ENCODE measurements at places on chromosomes 12 and 14.

GRCh38 chr14:74954947-74955228 lies 509 bp downstream of the PGF start:
- DNase-seq, result no peak

- no peak for DNase-seq
Observed at GRCh38 chr14:32319368-32320049, 9.6 kb upstream of the AKAP6 start.

GRCh38 chr14:101467181-101467926 lies 93.9 kb upstream of the DIO3 start:
- DNase-seq, result no peak

DNA sequence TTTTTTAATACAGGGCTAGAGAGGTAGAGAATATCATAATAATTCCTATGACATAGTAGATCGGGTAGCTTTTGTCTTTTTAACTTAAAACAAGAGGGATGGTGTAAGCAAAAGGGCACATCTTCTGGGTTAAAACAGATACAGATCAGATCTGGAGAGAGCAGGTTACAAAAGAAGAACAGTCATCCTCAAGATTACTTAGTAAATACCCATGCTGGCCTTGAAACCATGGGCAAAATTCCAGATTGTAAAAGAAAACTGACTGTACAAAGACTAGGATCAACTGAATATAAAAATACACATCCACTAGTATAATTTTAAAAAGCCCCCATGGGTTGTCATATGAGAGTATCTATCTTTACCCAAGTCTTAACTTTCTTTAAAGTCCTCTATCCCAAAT lies 76.7 kb downstream of the MED13L start:
- DNase-seq, result no peak

- DNase-seq, result no peak
Observed at GRCh38 chr14:104037074-104037473, 48.4 kb upstream of the ASPG start.

GRCh38 chr12:67853204-67853603 lies 136.0 kb upstream of the IFNG-AS1 start:
- no peak for DNase-seq

- no peak for DNase-seq
Observed at GRCh38 chr12:27515671-27516070, 8.3 kb upstream of the PPFIBP1 start.

- no peak for DNase-seq
Observed at GRCh38 chr12:65532162-65532561, 253.7 kb downstream of the MSRB3 start.

DNA sequence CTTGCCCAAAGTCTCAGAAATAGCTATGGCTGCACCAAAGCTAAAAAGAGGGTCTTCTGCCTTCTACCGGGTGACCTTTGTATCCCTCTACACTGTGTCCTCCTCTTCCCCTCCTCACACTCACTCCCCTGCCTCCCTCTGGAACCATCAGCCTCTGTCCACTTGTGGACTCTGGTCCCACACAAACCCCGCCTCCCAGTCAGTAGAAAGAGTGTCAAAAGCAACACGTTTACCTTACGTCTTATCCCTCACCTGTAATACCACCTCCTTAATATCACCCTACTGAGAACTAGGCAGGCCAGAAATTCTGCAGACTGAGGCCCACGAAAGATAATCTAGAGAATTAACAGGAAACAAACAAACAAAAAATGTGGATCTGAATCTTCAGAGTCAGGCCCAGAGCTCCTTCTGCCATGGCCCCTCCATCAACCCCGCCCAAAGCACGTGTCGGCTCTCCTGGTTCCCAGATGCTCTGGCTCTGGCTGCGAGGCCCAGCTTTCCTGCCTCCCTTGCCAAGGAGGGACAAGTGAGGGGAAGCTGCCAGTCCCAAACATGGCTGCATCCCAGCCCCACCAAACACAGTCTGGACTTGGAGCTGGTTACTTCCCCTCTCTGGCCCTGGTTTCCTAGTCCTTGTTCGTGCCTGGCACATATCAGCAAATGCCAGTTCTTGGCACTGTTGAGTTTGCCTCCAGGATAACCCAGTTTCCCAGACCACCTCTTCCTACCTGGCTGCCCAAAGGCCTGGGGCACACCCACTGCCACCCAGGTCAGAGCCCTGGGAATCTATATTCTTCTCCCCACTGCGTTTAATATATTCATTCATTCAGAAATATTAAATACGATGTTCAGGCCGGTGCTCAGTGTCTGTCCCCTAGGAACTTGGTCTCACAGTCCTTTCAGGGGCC lies 2.7 kb downstream of the ACTN1 start:
- DNase-seq, result no peak

DNA sequence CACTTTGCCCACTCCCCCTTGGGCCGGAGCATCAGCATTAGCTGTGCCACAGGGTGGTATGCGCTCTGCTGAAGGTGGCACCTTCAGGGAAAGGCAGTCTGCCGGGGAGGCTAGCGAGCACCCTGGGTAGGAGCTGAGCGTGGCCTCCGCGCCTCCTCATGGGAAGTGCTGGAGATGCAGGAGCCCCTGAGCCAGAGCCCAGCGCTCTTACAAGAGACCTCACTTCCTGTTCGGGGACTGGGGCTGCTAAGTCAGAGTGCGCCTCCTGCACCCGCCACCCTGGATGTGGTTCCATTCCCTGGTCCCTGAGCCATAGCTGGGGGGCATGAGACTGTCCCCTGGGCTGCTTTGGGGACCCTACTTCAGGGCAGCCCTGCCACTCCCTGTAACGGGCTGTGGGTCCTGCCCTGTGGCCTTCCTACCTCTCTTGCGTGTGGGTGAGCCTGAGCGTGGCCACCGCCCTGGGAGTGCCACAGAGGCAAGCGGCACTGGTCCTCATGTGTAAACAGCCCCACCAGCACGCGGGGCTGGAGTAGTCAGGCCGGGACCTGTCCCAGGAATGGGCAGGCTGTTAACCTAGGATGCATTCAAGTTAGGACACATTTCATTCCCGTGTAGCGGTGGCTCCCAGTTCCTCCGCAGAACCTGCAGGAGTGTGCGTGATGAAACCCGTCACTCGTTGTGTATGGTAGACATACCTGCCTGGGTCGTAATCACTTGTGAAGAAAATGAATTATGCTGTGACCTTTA lies 19.4 kb downstream of the COA8 start:
- no peak for DNase-seq

- no peak for DNase-seq
Observed at GRCh38 chr14:66388516-66388915, 97.7 kb upstream of the CCDC196 start.

GRCh38 chr12:74148849-74149248 lies 388.8 kb upstream of the ATXN7L3B start:
- no peak for DNase-seq

DNA sequence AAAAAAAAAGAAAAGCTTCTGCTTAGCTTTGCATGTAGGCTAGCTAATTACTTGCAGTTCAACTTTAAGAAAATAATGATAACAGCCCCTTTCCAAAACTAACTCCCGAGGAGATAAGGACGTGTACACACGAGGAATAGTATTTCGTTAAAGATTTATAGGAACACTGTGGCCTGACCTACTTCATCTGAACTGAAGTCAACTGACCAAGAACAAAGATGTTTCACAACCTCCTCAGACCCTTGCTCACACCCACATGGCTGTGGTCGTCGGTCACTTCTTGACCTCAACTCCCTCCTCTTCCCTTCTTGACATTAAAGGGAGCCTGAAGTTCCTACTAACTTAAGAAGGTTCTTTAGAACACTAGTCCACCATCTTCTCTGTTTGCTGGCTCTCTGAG lies 25.3 kb upstream of the FAM181A start:
- no peak for DNase-seq

GRCh38 chr12:93612776-93613175 lies 40.3 kb downstream of the SOCS2 start:
- DNase-seq, result no peak

DNA sequence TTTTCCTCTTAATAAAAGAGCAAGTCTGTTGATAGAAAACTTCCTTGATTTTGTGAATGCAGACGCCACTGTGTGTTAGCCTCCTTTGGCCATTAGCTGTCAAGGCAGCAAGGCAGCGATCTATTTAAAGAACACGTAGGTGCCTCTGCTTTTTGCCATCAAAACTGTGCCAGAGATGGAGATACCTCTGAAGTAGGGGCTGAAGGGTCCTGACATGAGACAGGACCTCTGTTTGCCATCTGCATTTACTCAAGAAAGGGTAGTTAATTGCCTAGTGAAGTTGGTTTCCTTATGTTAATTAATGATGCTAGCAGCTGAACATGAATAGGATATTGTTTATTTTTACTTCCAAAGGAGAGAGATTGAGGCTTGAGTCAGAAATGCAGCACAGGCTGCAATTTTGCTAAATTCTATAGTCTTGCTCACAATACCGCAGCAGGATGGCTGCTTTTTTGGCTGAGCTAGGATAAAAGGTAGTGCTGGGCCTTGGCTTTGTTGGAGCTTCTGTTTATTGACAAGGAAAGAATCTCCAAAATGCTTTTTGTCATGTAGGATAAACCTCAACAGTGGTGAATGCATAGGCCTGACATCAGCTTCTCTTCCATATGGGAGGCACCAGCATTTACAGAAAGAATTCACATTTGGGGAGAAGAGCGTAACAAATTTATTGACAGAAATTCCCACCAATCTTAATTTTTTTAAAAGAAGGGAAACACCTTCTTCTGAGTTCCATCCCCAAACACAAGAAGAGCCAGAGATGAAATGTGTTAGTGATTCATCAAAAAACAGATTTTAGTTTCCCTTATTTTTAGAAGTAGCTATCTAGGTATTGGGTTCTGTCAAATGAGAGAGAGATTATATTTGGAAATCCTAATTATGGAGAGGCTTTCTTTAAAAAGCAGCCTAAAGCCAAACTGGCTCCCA lies 13.9 kb upstream of the RPH3A start:
- DNase-seq, result no peak

DNA sequence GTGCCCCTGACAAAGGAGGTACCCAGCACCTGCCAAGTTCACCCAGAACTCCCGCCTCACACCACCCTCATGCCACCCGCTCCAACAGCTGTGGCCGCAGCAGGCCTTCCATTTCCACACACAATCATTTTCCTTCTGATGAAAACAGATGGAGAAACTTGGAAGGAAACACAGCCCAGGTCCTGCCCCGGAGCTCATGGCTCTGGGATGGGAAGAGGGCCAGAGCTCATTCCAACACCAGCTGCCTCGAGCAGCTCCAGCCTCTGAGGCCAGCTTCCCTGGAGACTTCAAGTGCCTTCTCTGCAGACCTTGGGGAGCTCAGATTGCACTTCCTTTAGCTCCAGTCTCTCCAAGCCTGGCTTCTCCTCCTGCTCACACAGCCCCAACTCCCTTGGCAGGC lies 55.1 kb upstream of the CMKLR1 start:
- DNase-seq, result no peak

- no peak for DNase-seq
Observed at GRCh38 chr12:114003286-114003685, 37.2 kb upstream of the RBM19 start.

GRCh38 chr14:104981699-104982541 lies 3.7 kb upstream of the CLBA1 start:
- no peak for DNase-seq

- no peak for DNase-seq
Observed at GRCh38 chr12:118330421-118331018, 42.2 kb downstream of the TAOK3 start.

DNA sequence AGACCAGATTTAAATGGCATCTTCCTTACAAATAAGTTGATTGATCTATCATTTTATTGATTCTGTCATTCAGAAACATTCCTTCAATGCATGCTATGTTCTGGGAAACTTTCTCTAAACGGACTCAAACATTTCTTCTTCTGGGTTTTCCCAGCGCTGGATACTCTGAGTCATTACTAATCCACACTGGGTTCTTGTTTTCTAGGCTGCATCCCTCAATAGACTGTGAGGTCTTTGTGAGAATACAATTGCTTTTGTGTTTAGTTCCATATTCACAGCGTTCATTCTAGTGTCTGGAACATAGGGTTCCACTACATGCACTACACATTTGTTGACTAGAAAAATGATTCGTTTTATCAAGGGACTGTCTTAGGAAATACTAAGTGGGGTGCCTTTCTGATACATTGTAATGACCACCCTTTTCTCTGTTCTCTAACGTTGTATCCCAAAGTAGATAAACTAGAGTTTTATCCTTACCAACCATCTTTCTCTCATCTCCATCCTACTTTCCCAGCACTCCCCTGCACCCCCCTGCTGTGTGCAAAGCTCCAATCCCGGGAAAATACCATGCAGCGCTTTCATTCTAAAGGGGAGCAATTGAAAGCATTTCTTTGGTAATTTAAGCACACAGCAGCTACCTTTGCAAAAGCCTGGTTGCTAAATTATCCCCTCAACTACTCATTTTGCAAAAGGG lies 878.7 kb downstream of the DIO2 start:
- no peak for DNase-seq

DNA sequence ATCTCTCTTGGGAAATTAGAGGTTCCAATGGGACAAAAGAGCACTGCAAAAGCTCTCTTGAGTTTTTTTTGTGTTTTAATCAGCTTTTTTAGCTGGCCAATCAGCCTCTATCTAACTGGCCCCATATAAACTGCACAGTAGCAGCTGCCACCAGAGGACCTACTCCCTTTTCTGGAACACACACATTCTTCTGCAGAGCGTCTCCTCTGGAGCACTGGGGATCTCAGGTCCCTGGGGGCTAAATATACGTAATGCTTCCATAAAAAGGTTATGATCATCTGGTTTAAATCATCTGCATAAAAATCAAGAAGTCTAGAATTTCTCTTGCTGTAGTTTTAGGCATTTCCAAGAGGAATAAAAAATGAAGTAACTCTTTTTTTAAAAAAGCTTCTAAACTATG lies 32.3 kb downstream of the TSPAN8 start:
- DNase-seq, result no peak

- DNase-seq, result no peak
Observed at GRCh38 chr12:124661341-124661740, 93.9 kb upstream of the NCOR2 start.

- DNase-seq, result no peak
Observed at GRCh38 chr12:92597997-92598396, 104.8 kb upstream of the PLEKHG7 start.
